Muscle of leg (tissue), 16 donors: ENCODE measurements at places on chromosomes 5 and 9. TPM values are rescaled to one million over a fixed set of nuclear protein-coding genes. Genes with fewer than 3 reads are reported as not detected.

- DNase-seq = no peak
These were observed 100.3 kb upstream of the RAPGEF1 start for GRCh38 chr9:131840220-131840619.

DNA sequence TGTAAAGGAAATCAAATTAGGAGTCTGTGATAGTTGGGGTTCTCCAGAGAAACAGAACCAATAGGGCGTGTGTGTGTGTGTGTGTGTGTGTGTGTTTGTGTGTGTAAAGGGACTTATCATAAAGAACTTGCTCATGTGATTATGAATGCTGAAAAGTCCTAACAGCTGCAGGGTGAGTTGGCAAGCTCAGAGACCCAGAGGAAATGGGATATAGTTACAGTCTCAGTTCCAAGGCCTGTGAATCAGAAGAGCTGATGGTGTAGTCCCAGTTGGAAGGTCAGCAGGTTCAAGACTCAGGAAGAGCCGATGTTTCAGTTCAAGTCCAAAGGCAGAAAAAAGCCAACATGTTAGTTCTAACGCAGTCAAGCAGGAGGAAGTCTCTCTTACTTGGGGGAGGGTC, 214.2 kb downstream of the ELAVL2 start:
- DNase-seq = peak; percentile 95

DNA sequence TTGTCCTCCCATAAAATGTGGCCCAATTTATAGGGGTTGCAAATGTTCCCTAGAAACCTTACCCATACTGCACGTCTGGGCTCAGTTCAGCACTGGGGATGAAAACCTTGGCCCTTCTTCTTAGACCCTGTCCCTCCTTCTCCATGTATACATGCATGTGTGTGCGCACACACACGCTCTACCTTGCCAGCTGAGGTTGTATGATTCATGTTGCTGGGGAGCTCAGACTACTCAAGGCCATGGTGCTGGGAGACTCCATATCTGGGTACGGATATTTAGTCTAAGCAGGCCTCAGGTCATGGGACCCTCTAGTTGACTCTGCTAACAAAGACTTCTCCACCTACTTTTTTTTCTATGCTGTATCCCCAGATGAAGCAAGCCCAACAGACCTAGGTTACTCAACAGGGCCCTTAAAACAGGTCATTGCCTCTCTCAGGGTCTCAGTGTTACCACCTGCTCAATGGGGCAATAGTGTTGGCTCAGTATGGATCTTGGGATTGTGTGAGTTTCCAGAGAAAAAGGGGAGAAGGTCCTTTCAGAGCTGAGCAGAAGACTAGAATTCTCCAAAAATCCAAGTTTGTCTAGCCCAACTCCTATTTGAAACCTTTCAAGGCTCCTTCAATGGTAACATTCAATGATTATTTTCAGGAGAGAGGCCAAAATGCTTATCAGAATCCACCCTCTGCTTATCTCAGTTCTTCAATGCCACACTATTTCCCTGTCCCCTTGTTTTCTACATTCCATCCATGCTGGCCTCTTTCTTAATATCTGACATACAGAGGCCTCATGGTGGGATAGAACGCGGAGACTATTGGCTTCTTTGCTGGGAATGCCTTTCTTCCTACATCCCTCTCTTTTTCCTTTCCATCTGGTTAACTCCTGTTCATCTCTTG, 123.6 kb upstream of the PITX1 start:
- no peak for DNase-seq

- peak; percentile 31 for DNase-seq
These were observed 59.5 kb downstream of the OLFM1 start for GRCh38 chr9:135146766-135147473.

DNA sequence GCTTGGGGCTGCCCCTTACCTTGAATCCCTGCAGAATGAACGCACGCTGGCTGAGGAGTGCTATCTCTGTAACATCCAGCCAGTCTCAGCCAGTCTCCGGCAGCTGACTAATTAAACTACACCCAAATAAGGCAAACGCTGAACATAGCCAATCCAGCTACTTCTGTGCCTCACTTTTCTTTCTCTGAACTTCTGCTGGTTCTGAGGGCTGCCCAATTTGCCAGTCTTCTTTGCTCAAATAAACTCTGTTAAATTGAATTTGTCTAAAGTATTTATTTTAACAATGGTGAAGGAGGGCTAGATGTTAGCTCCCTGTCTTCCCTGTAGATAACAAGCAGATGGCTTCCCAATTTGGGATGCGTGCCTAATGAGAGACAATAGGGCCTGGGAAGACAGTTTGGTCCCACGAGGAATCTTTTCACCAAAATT, 154.0 kb upstream of the NFIL3 start:
- no peak for DNase-seq

DNA sequence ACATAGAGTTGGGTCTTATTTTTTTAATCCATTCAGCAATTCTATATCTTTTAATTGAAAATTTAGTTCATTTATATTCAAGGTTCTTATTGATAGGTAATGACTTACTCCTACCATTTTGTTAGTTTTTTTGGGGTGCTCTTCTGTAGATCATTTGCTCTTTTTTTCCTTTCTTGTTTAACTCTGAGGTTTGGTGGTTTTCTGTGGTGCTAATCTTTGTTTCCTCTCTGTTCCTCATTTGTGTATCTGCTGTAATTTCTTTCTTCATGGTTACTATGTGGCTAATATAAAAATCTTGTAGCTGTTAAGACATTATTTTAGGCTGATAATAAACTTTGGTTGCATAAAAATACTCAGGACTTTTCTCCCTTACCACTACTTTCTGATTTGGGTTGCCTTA, 181.6 kb upstream of the DMRTA1 start:
- no peak for DNase-seq

- DNase-seq = no peak
These were observed 60.6 kb downstream of the KDM4C start for GRCh38 chr9:6818292-6818922.

GRCh38 chr5:96659170-96659569, 3.0 kb upstream of the CAST start:
- no peak for DNase-seq

GRCh38 chr5:59049095-59049494, 466.2 kb downstream of the RAB3C start:
- DNase-seq = no peak

DNA sequence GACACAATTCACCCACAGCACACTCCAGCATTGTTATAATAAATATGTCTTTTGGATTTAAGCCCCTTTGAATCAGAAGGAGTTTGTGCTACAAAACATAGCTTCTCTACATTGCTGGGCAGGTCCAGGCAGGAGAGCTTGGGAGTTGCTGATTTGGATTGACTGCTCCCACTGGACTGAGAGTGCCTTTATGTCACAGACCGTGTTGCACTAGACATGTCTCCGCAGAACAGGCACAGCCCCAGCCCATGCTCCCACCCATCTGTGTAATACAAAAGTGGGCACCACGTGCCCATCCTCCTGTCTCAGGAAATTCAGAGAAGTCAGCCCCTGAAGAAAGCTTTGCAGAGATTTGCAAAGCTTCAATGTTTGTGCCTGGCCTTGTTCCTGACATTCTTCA, 117.1 kb downstream of the MED10 start:
- no peak for DNase-seq

DNA sequence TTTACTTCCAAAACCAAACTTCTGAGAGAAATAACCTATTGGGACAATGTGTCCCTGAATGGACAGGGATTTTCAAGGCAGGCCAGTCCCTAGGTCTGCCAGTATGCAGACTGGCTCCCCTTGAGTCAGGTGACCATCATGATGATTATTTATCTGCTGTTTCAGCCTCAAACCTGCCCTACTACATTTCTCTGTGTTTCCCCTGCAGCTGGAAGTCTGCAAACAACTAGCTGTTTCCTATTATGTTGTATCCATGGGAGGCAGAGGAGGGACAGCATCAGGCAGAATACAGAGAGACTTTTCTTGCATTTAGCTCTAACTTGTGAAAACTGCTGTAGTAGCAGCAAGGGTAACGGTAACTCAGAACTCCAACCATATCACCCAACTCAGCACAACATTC, 36.2 kb upstream of the IFNK start:
- DNase-seq = no peak

DNA sequence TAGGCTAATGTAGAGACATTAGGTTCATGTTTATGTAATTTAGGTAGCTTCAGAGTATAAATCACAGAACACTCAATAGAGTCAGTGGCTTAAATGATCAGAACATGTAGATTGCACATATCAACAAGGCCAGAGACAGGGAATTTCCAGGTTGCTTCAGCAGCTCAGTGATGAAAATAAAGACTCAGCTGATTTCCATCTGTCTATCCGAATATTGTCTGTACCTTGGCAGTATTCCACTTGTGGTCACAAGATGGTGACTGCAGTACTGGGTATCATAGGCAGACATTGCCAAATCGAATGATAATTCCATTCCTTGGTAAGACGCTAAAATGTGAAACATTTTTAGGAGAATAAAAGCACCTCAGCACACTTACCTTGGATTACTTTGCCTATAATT, 702.2 kb downstream of the MAT2B start:
- no peak for DNase-seq

- DNase-seq = no peak
These were observed at the start of gene IRX1 for GRCh38 chr5:3595006-3595961. Gene IRX1, plus strand, starts transcription at chr5:3595832. Its CDS starts 274 bp downstream, at chr5:3596106.

GRCh38 chr5:107134931-107135330, 535.8 kb downstream of the EFNA5 start:
- no peak for DNase-seq

GRCh38 chr5:128192368-128192767, 108.8 kb downstream of the SLC12A2 start:
- DNase-seq = no peak

GRCh38 chr9:91927922-91928510, 22.0 kb downstream of the ROR2 start:
- no peak for DNase-seq

DNA sequence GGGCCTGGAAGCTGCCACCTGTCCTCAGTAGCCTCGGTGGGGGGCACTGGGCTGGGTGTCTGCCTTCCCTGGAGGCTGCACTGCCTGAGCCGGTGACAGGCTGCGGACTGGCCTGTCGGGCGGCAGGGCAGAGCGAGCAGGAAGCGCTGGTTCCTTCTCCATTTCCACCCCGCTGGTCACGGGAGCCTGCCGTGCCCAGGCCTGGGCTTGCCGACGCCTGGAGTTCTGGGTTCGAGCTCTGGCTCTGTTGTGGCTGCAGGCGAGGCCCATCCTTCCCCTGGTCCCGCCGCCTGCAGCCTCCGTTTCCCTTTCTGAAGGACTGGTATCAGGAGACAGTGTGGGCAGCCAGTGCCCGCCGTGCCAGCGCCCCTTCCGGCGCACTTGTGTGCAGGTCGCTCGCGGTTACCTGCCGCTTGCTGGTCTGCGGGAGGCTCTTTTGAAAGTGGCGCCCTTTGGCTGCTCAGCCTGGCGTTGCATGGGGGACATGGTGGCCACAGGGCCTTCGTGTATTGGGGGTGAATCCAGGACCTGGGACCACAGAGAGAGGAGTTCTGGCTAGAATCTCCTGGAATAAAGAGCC, 34.0 kb downstream of the RXRA start:
- no peak for DNase-seq

DNA sequence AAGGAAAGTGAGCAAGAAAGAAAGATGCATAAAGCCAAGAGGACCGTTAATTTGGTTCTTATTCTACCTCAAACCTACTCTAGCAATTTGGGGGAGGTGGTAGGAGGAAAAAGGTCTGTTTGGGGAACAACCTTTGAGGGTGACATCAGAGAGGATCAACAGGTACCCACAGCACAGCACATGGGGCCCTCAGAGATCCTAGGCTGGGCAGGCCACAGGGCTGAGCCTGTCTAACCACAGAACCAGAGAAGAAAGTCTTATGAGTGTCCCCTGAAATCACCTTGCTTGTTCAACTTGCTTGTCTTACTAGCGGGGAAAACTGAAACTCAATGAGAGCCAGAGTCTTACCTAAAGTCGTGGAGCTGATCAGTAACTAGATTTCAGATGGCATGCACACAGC, 385.2 kb downstream of the SPOCK1 start:
- no peak for DNase-seq

DNA sequence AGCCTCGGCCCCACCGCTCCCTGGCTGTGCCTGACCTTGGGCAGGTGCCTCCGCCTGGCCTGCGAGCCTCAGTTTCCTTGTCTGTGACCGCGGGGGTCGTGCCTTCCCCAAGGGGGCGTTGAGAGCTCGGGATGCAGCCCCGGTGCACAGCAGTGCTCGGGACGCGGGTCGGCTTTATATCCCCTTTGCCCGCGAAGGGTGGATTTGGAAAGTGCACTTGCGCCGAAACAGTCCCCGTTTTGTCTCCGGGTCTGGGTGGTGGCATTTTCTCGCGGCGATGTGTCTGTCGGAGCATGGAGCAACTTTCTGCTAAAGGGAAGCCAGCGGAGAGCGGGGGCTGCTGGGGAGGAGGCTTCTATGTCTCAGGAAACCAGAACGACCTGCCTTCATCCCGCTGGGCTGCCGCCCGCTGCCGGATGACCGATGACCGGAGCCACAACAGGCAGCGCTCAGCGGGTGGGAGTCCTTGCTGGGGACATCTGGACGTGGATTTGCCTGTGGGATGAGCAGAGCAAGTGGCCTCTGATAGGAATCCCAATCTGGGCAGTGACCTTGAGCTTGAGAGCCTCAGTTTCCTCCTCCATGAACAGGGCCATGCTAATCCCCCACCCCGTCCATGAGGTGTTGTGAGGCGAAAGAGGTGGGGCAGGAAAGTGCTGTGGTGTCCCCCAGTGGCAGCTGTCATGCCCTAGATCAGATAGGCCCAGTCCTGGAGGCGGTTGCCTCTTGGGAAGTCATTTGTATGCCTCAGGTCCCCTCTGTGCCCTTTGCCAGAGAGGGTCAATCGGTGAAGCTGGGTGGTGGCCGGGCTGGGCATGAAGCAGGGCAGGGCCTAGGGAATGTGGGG, 651 bp downstream of the HRH2 start:
- no peak for DNase-seq

GRCh38 chr5:8660133-8660893, 791.4 kb downstream of the MTRR start:
- no peak for DNase-seq

DNA sequence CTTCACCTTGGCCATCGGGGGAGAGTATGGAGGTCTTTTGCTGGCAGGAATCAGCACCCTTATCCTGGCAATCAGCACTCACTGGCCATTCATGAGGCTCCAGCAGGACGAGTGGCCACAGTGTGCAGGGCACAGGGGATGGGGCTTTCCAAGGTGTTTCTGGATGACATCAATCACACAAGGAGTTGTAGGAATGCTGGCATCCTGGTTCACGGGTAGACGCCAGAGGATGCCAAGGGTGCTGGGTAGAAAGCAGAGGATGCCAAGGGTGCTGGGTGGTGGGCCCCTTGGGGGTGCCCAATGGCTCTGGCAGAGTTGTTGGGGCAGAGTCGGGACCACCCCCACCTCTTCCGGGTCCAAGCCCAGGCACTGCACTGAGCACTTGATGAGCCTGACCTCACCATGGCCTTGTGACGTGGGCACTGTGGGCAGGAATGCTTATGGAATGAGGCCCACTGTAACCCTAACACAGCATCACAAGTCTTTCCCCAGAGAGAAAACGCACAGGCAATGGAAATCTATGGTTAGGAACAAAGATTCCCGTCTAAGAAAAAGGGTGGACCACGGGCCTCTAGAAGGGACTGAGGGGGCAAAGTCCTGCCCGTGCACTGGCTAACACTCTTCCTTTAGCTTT, 29.1 kb downstream of the CEL start:
- DNase-seq = no peak

- no peak for DNase-seq
These were observed 17.4 kb downstream of the SLC1A3 start for GRCh38 chr5:36623832-36624231.

PBX3 gene
- total RNA-seq = 11.4 TPM

CBY3 gene
- total RNA-seq = not detected

FBP2 gene
- total RNA-seq = 105 TPM

PCDHGA7 gene
- 2.3 TPM for total RNA-seq

PCDHGB6 gene
- total RNA-seq = 3.0 TPM

BSPRY gene
- total RNA-seq = 0.22 TPM

APBA1 gene
- total RNA-seq = 7.8 TPM

TBC1D2 gene
- total RNA-seq = 1.0 TPM

RNF208 gene
- 0.18 TPM for total RNA-seq

SPATA31E1 gene
- not detected for total RNA-seq
